ENCODE measurements at places on chromosomes 6 and 20.
A peak's percentile ranks its signal among the peaks of the same experiment; 100 is the strongest.

GRCh38 chr6:110328259-110328658 lies 29.9 kb downstream of the METTL24 start:
- DNase-seq = no peak

GRCh38 chr6:55972091-55972490 lies 96.7 kb upstream of the BMP5 start:
- no peak for DNase-seq

DNA sequence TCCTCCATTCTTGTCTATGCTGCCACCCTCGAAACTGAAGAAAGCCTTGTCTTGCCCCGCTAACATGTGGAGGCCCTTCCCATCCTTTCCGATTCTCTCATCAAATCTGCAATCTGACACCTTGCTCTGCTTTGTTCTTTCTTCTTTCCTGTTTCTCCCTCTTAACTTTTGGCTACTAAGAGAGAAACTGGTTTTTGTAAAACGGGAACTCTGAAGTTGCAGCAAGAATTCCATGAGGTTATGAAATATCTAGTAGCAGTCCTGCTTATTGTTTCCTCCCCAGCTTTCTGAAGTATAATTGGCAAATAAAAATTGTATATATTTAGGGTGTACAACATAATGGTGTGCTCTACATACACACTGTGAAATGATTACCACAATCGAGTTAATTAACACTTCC lies 80.2 kb downstream of the MAP7 start:
- DNase-seq = no peak

DNA sequence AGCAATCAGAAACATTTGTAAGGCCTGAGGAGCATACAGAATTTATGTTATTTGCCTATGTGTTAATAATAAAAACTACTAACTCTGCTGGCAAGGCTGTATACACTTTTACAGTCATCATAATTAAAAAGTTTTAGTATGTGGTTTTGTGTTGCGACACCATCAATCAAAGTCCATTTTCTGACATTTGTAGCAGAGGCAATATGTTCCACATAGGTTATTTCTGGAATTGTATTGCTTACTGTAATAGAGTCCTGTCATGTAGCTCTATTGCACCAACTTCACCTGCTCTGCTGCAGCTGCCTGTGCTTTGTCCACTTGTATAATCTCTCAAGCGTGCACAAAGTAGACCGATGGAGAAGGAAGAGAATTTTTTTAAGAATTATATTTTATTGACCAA lies 501.8 kb downstream of the HACE1 start:
- DNase-seq = no peak

- DNase-seq = no peak
Observed at GRCh38 chr20:61766921-61767610, 298.6 kb downstream of the TAF4 start.

GRCh38 chr6:130794738-130795137 lies 32.5 kb upstream of the SMLR1 start:
- DNase-seq = no peak

GRCh38 chr6:150322466-150322871 lies 46.3 kb upstream of the IYD start:
- no peak for DNase-seq

DNA sequence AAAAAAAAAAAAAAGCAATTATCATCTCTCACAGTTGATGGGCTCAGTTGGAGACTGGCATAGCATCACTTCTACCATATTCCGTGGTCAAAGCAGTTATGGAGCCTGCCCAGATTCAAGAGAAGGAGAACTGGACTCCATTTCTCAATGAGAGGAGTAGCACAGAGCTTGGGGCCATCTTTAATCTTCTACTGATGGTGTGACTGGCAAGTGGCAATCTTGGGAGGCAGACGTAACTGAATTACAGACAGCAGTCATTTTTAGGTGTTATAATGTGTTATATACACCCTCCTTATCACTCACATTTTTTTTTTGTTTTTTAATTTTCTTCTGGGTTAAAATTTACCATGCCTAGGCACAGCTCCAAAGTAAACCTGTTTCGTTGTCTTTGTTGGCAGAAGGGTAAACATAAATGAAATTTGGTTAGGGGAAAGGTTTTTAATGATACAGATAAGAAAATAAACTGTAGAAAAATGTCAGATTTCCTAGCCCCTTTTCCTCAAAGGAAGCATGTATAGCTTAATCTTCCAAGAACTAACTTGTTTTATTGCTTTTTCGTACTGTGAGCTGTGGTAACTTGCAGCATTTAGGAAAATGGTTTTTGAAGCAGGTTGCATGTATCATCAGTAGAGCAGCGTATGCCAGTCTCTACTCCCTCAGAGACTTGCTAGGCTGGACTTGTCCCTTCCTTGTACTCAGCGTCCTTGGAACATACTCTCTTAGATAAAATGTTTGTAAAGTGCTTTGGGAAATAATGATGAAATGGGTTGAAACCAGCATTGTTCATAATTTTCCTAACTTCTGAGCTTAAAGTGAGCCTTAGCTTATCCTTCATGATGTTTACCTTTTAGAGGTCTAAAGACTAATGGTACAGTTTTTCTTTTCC lies 25.7 kb downstream of the ZFAND3 start:
- no peak for DNase-seq

GRCh38 chr6:38319256-38320212 lies 320.2 kb downstream of the BTBD9 start:
- no peak for DNase-seq

- DNase-seq = peak; percentile 47
Observed at GRCh38 chr6:142155895-142156757, 9.1 kb downstream of the VTA1 start.

- no peak for DNase-seq
Observed at GRCh38 chr20:6925744-6926278, 158.3 kb downstream of the BMP2 start.

- DNase-seq = no peak
Observed at GRCh38 chr20:12180107-12180661, 262.5 kb downstream of the BTBD3 start.

DNA sequence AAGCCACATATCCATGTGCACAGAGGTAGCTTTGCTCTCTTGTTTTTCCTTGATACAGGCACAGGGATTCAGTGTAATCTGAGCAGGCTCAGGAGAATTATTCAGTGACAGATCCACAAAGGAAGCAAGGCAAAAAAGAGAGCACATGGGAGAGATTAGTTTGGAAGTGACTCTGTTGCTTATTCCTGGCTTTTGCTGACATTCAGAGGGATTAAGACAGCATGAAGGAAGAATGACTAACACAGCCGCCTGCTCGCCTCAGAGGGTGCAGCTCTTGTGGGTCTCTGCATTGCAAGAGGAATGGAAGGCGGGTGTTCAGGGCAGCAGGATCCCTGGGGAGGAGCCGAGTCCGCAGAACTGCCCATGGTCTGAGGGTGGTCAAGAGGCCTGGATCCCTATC lies 203.4 kb upstream of the KCNQ5 start:
- DNase-seq = no peak

GRCh38 chr20:52312132-52312729 lies 120.7 kb upstream of the ZFP64 start:
- DNase-seq = peak; percentile 51

DNA sequence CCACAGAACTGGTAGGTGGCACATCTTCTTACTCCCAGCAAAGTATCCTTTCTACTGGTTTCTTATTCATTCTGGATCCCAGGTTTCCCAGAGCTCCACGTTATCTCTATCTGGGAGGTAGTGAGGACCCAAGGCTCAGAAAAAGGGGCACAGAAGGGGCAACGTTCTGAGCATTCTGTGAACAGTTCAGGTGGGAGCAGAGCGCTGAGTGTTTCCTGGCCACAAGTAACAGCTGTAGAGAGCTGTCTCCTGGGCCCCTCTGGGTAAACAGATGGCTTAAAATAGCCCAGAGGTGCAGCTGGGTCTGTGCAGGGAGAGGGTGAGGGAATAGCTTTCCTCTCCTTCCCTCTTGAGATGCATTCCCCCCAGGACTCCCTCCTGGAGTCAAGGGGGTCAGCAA lies 2.1 kb downstream of the APOBEC2 start:
- DNase-seq = no peak

GRCh38 chr6:43770372-43771209 lies 580 bp downstream of the VEGFA start:
- DNase-seq = peak; percentile 14

DNA sequence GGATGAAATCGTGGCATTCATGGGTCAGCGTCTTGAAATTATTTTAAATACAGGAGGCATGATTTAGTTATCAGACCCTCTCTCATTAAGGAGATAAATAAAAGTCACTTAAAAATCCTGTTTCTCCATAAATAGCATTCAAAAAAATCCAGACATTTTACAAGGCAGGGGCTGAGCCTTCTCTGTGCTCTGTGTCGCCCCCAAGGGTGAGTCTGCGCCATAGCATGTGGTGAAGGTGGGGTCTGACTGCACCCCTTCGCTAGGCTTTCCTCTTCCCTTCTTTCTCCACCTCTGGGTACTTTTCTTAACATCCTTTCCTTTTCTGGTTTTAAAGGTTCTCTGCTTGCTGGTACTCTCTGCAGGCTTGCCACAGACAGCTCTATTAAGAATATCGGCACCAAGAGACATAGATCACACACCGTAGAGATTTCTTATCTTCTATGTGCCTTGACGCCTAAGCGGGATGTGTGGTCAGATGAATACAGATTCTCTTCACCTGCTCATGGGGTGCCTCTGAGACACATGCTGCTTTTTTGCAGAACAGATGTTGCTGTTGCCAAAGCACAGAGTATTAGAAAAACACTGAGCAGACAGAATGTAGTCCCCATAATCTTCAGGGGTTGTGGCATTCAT lies 20.1 kb upstream of the FAM209A start:
- DNase-seq = no peak

DNA sequence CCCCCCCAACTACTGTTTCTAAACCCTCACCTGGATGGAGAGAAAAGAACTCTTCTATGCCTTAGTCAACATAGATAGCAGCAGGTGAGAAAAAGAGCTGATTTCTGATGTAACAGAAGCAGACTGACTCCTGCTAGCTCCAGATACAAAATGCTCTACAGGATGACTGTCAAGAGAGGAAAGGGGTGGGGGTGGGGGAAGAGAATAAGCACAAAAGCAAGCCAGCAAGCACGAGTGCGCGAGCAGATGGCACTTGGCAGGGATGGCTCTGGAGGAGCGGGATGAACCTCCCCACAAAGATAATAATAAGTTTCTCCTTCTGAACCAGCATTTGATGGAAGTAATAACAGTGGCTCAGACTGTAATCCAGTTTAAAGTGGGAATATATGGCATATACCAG lies 45.6 kb upstream of the SPDEF start:
- no peak for DNase-seq

- DNase-seq = no peak
Observed at GRCh38 chr20:51667002-51667408, 101.2 kb downstream of the ATP9A start.

- no peak for DNase-seq
Observed at GRCh38 chr6:69623357-69623756, 173.5 kb downstream of the LMBRD1 start.

GRCh38 chr6:128600397-128600951 lies 80.1 kb upstream of the PTPRK start:
- no peak for DNase-seq

DNA sequence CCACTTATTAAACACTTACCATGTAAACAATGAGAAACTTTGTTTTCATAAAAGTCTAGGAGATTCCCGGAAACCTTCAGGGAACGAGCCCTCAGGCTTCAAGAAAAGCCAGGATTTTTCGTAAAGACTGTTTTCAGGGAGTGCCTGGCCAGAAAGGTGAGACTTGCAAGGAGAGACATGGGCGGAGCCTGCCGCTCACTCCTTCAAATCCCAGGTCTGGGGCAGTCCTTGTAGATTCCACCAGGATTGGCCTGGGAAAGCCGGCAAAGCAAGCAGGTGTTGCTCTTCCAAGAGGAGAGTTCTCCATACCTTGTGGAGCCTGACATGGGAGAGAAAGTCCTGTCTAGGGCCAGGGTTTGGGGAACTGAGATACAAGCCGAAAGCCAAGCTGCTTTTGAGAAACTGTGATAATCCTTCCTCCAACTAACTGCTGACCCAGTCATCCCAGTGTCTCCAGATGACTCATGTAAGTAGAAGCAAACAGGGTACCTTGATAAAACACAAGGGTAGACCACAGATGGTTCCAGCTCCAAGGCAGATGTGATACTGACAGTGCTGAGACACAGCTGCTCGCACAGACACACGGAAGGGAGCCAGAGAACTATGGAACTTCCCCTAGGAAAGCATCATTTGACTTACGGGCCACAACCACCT lies 69.4 kb upstream of the NAA20 start:
- no peak for DNase-seq

DNA sequence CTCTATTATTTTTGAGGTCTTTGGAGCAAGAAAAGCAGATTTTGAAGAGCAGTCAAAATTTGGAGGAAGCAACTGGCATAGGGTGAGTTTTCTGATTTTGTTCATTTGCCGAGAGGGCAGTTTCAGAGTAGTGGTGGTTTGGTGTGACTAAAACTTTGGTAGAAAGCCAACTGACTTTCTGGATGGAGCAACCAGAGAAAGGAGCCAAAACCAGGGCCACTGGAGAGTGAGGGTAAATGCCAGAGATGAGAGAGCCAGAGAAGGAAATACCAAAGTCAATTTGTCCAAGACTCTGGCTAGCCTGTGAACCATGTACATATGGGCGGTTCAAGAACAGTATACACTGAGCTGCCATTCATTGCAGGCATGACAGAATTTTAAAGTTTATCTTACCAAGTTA lies 40.5 kb upstream of the ZBTB24 start:
- no peak for DNase-seq

- peak; percentile 21 for DNase-seq
Observed at GRCh38 chr6:138107752-138108592, 753 bp upstream of the PERP start.

GRCh38 chr6:46655803-46656202 lies 3.0 kb downstream of the SLC25A27 start:
- no peak for DNase-seq

- no peak for DNase-seq
Observed at GRCh38 chr6:169409742-169410312, 156.2 kb upstream of the THBS2 start.

DNA sequence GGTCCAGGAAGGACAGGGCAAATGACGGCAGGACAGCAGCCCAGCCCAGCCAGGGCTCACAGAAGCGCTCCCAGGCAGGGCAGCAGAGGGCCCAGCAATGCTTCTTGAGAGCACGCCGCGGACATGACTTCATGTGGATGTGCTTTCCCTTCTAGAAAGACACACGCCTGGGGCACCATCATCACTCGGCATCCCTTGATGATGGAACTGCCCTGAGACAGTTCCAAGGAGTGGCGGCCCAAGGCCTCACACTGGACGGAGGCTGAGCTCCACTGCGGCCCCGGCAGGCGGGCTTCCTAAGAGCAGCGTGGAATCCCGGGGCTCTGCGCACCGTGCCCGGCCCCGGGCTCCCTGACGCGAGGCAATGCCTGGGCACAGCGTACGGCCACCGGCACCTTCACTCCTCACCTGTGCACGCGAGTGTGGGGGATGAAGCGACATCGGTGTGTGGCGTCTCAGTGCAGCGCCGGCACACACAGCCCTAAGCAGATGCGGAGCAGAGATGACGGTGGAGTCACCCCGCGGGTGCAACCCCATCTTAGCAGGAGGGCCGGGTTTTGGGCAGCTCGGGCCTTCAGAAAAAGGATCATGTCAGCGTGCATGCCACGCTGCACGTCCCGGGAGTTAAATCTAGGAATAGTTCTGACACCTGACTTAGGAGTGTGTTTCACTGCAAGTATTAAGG lies 86.6 kb downstream of the THBS2 start:
- no peak for DNase-seq

GRCh38 chr20:32440069-32440757 lies 82.1 kb downstream of the ASXL1 start:
- DNase-seq = no peak

GRCh38 chr6:125807293-125807692 lies 16.5 kb downstream of the NCOA7 start:
- DNase-seq = no peak

- peak; percentile 20 for DNase-seq
Observed at GRCh38 chr6:31971279-31971992, 502 bp downstream of the DXO start.

All from naive thymus-derived CD4-positive, alpha-beta T cell (primary cell).